Stimulated activated CD8-positive, alpha-beta memory T cell treated with anti-CD3 and anti-CD28 coated beads, Interleukin-15, amount 100 ng/mL, for 48 hours (primary cell): ENCODE measurements at places on chromosomes 2 and 18.

GRCh38 chr2:190879474-190880377 is 895 bp upstream of the GLS start:
- DNase-seq, result peak; percentile 13

- no peak for DNase-seq
These were observed 32.6 kb upstream of the SP3 start for GRCh38 chr2:173997753-173998152.

- no peak for DNase-seq
These were observed 59.4 kb upstream of the MSTN start for GRCh38 chr2:190121971-190122370.

DNA sequence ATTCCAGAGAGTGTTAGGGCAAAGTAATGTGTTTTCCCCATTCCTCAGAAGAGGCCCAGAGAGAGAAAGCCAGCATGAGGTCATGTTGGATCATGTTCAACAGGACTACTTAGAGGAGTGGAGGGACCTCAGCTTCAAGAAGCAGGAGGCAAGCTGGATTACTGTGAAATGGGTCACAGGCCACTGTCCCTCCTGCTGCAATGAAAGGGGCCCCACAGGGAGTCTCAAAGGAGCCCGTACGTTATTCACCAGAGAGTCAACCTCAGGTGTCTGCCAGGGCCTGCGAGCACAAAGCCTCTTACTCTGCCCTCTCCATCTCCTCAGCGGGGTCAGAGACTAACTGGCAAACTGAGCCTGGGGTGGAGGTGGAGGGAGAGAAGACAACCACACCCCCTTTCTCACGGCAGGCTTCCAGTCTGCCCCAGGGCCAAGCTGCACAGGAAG is 27.2 kb upstream of the ACYP2 start:
- DNase-seq, result no peak

DNA sequence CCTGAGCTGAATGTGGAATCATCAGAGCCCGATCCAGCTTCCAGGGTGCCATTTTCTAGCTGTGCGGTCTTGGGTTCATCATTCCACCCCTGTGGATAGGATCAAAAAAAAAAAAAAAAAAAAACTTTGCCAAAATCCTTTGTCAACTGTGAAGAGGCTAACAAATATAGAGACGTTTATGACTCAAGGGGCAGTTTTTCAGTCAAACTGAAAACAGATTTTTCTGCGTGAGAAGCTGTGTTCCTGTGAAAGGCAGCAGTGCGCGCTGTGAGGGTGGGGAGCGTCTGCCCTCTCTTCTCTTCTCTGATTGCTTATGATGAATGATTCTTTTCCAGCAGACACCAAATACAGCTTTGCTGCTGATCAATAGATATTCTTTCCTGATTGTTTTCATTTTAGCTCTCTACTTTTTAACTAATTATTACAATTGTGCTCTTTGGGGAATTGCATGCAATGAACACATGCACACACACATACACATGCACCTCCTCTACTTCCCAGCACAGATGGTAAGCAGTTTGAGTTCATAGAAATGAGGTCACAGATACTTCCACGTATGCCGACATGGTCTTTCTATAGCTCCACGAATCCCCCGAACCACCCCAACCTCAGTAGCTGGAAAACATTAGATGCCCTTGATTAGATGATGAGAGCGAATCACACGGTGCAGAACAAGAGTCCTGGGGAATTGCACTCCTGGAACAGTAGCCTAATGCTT is 175.4 kb downstream of the NRP2 start:
- DNase-seq, result no peak

DNA sequence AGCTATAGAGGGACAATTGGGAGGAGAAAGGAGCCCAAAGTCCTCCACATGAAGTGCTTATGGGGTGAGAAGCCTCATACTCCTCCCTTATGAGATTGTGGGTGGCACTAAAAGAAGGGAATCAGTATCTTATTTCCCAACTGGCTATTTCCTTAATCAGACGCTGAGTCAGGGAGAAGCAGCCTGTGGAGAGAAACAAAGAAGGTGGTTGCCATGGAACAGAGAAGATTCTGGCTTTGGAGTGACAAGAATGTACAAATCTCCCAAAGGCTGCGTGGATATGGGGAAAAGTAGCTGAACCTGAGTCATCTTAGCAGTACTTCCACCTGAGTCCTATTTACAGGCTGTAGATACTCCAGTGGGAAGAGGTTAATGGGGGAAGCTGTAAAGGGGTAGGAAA is 115.8 kb upstream of the CWC22 start:
- DNase-seq, result no peak

GRCh38 chr2:235925250-235925919 is 242.8 kb downstream of the GBX2 start:
- no peak for DNase-seq

GRCh38 chr2:191593622-191594385 is 84.1 kb upstream of the NABP1 start:
- no peak for DNase-seq

DNA sequence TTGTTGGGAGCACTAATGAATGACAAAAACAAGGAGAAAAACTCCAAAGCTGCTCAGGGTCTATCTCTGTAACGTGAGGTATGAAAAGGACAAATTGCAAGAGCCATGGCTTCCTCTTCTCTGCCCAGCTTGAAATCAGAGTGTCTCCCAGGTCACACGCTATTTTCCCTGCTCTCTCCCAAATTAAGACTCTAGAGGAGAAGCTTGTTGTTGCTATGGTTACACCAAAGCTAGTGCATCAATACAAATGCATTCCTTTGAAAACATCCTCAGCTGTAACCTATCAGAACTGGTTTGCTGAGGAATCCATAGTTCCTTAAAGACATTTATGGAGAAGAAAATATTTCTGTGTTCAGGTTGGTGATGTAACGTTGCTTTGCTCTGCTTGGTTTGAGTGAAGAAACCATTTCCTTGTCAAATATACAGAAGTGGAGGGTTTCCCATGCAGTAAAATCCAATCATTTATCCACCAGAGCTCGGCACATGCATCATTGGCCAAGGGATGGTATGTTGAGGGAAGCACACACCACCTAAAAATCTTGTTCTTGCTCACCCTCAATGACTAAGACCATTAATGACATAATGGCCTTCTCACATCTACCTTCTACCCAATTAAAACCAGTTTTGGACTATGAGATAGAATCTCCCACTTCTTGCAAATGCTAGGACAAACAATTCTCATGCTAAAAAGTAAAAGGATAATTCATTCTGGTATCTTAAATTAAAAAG is 2135.6 kb upstream of the CELF4 start:
- no peak for DNase-seq

DNA sequence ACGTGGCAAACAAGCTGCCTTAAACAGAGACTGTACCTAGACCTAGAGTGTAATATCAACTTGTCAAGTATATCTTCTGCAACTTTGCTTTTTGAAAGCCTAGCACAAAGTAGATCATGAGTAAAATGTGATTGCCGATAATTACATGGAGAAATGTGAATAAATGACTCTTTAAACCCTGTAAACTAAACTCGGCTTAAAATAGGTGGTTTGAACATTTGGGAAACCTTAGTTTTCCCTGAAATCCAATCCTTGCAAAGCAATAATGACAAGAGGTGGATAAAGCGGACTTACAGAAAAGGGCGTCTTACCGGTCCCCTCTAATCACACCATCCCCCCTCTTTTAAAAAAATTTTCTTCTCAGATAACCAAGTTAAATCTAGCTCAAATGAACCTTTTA is 549 bp upstream of the PSMD14 start:
- DNase-seq, result no peak

GRCh38 chr2:58387701-58388100 is 146.6 kb upstream of the FANCL start:
- no peak for DNase-seq

GRCh38 chr18:13471971-13472628 is 253.5 kb downstream of the LDLRAD4 start:
- no peak for DNase-seq

GRCh38 chr2:99027856-99028255 is 91.8 kb upstream of the CRACDL start:
- DNase-seq, result no peak

- no peak for DNase-seq
These were observed 21.4 kb upstream of the FRZB start for GRCh38 chr2:182887753-182888415.

DNA sequence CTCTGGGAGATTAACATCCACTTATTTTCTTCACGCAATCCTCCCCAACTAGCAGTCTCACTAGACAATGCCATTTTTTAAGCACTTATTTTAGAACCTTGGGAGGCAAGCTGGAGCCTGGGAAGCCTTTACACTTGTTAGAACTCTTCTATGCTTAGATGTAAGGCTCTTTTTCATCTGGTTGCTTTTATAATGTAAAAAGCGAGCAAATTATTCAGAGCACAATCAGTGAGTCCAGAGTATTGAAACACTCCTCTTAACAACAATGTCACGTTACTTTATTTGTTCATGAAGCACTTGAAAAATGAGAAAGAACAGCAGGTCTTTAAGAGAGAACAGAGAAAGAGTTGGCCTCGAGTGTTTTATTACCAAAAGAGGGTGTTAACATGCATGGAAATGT is 84.1 kb upstream of the SLC8A1 start:
- no peak for DNase-seq

- no peak for DNase-seq
These were observed 1.1 kb upstream of the SULT6B1 start for GRCh38 chr2:37189452-37190153.

- no peak for DNase-seq
These were observed 23.5 kb downstream of the KDM3A start for GRCh38 chr2:86464652-86465051.

GRCh38 chr2:144801766-144802165 is 281.8 kb upstream of the ZEB2 start:
- DNase-seq, result no peak

DNA sequence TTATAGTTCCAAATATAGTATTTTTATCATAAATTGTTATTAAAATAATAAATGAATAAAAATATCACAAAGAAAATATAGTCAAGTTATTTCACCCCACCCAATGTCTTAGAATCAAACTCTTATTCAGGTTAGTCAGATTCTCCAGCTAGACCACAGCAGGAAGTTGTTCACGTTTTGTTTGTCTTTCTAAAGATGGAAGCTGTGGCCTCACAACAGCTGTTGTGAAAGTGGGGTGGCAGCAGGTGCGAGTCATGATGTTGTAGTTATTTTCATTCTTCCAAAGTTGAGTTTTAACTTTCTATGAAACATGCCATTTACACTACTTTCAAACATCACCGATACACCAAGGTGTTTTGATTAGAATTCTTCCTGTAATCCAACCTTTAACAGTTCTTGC is 272.9 kb downstream of the SLC8A1 start:
- DNase-seq, result no peak

DNA sequence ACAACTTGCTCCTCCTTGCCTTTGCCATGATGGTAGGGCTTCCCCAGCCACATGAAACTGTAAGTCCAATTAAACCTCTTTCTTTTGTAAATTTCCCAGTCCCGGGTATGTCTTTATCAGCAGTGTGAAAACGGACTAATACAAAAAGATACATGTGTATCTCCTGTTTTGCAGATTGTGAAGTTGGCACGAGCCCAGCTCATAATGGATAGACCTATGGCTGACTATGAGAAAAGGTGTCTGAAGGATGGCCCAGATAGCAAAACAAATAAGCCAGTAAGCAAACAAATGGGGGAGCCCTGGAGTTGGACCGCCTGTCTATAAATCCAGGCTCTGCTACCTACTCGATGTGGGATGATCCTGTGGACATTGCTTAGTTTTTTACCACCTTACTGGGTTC is 15.5 kb upstream of the PRKCE start:
- DNase-seq, result no peak

DNA sequence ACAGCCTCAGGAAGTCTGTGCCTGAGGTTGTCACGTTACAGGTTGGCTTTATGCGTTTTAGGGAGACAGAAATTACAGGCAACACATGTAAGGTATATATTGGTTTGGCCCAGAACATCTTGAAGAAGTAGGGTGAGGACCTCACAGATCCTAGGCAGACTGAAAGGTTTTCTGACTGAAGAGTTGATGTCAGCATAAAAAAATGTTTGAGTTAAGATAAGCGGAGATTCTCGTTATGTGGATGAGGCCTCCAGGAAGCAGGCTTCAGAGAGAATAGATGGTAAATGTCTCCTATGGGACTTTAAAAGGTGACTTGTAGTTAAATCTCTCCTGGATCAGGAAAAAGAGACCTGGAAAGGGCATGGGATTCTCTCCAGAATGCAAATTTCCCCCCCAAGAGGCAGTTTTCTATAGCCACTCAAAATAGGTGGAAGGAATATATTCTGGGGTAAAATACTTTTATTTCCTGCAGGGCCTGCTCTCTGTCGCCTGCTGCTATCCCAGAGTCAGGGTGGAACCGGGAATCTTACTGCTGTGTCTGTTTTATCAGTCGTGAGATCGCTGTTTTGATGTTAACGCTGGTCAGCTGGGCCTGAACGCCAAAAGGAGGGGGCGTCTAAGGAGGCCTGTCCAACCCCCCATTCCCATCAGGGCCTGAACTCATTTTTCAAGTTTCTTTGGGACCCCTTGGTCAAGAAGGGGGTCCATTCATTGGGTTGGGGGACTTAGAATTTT is 171.1 kb downstream of the HDAC4 start:
- no peak for DNase-seq

DNA sequence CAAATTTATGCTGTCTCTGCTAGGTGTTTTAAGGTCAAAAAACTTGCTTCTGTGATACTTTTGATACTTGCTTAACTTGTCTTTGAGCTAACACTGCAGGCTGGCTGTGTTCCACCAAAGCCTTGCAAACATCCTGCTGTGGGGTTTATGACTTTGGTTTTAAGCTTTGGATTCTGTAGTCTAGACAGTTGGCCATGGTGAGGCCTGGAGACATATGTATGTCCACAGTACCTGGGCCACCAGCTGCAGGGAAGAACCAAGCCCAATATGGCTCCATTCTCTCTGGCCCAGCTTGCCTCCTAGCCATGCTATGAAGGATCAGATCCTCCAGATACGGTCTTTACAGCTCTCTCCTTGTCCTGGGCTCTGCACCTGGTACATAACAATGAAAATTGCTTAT is 113.9 kb downstream of the INO80D start:
- DNase-seq, result no peak

DNA sequence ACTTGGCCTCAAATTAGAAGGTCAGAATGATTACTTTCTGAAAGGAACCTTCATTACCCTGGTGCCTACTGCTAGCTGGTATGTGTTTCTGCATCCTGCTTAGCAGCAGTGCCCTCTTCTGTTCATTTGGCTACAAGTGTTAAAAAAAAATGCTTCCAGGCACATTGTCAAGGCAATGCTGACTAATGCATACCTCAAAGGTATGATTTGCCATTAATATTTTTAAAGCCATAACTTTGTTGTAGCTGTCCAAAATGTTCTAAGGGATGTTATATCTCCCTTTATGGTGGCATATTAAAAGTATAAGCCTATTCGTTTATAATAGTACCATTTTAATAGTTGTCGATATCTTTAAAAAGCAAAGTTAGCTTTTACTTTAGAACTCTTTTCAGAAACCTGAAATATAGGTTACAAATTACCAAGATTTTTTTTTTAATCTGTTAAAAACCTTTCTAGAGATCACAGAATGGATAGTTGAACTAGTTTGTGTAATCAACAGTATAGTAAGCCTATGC is 52.0 kb upstream of the FAM171B start:
- DNase-seq, result no peak

DNA sequence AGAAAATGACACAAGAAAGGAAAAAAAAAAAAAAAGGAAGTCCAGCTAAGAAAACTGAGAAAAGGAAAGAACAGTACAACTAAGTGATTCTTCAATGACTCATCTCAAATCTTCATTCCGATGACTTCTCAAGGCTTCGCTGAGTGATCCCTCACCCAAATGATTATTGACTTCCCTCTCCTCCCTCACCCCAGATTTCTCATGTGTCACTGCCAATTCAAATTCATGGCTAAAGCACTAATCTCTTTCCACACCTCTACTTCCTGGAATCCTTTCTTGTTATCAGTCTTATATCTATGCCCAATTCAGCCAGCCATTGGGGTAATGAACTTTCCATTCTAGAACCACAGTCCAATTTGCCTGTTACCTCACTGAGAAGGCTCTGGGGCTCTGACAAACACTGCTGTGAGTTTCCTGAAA is 7.2 kb upstream of the ABCB11 start:
- no peak for DNase-seq
